CD4-positive, alpha-beta T cell treated with Interleukin-10 for 1 hour (primary cell): ENCODE measurements at places on chromosomes 5 and 9.

- DNase-seq, result no peak
These were observed 81.5 kb upstream of the C9orf72 start for GRCh38 chr9:27654629-27655285.

DNA sequence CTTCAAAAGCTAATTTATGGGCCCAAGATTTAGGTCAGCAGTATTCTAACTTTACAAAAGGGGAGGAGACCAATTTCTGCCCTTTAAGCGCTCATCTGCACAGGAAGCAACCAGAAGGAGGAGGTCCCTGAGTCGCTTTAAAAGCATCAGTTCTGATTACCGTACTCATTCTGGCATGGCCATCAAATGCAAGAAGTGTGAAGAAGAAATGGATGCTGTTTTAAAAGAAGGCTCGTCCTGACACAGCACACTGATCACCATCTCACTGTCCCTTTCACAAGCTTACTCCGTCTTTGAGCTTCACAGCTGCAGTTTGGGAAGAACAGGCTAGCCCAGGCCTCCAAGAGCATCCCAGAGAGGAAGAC, 17.5 kb downstream of the ZNF608 start:
- no peak for DNase-seq

- no peak for DNase-seq
These were observed 227.4 kb downstream of the ASTN2 start for GRCh38 chr9:117187498-117187897.

GRCh38 chr5:146388386-146388785, 49.7 kb downstream of the POU4F3 start:
- DNase-seq, result no peak

- DNase-seq, result no peak
These were observed 74.0 kb upstream of the SLC30A5 start for GRCh38 chr5:69019668-69020375.
